ENCODE measurements at places on chromosomes 6 and 20.

DNA sequence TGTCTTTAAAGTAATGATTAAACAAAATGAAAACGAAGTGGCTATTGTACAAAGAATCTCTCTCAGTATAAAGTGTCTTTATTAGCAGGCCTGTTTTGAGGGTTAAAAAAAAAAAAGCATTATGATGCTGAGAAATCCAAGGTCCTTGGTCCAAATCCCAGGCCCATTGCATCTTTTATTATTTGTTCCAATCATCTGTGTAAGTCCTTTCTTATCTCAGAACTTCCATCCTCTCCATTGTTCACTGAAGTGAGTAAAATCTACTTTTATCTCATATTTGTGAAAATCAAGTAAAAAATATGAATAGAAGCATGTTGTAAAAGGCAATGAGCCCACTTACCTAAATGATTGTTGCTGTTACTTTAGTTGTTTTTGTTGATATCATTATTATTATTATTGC, 499.1 kb upstream of the JAG1 start:
- DNase-seq: no peak

DNA sequence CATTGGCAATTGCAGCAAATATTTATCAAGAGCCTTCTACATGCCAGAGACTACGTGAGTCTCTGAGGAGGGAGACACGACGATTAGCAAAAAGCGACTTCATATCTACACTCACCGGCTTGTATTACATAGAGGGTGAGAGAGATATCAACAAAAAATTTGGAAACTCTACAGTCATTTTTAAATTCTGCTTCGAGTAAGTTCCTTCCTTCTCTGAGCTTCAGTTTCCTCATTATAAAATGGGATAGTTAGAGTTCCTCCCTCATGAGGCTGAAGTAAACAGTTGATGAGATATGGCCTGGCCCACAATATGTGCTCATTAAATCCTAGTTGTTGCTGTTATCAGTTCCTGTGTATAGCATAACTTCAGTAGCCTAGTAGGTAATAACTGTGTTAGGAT, 64.1 kb upstream of the SIRPA start:
- DNase-seq: no peak

GRCh38 chr6:64233746-64234145, 598.1 kb downstream of the PHF3 start:
- DNase-seq: no peak

GRCh38 chr20:25418776-25419175, 11.3 kb downstream of the GINS1 start:
- no peak for DNase-seq

- DNase-seq: no peak
Observed at GRCh38 chr20:63956664-63957003, 418 bp upstream of the UCKL1 start.

- no peak for DNase-seq
Observed at GRCh38 chr6:159360306-159360705, 191.1 kb downstream of the FNDC1 start.

GRCh38 chr6:21214738-21215448, 378.7 kb upstream of the SOX4 start:
- no peak for DNase-seq

DNA sequence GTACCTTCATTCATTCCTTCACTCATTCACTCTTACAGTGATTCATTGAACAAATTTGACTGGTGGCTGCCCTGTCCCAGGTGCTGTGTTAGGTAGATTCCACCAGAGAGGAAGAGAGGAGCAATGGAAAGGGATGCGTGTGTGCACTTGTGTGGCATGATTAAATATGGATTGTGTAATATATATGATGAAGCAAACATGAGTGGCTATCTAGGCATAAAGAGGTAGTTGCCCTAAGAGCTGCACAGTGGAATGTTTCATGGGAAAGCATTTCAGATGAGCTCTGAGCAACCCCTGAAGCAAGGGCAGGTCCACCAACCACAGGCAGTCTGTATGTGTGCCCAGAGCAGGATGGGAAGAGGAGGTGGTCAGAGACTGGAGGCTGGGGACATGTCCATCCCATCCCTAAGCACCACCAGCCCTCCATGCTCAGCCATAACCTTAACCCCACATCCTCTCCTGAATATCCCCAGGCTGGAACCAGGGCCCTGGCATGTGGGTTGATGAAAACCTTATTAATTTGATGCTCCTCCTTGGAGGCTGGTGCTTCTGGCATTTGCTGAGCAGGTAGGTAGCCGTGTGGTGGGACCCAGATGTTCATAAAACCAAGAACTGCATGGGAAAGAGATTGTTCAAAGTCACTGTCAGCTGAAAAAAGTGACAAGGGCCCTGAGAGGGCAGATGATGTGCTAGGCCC, 226.2 kb downstream of the SYNDIG1 start:
- DNase-seq: no peak

DNA sequence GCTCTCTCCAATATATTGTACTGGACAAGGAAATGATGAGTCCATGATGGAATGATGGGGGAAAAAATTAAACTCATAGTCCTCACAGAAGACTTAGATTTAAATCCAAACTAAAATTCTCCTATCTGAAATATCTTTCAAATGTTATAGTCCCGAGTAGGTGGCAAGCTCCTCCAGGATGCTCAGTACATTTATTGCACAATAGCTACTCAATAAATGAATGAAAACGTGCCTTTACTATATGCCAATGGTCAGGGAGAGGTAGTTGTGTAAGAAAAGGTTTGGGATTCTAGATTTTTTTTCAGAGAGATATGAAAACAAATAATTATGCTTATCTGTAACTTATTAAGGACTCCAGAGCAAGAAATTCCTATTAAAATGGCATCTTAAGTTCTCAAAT, 32.8 kb downstream of the HS3ST5 start:
- no peak for DNase-seq

DNA sequence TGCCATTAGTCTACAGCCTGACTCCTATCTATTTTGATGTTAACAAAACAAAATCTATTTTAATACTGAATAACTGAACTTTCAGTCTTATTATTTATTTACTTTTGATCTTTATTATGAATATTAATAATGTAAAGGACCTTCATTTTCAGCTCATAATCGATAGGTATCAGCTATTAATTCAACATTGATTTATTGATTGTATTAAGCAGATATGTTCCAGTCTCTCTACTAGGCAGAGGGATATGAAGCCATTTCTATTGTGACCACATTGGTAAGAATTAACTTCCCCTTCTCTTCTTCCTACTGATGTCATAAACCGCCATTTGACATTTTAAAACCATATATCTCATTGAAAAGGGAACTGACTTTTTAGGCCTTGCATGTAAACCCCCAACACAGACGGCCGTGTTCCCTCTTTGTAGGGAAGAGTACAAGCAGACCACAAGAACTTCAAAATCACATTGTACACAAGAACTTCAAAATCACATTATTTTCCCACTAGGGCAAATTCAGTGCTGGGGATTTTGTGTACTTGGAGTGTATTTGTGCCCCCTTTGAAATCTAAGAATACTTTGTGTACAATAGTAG, 69.5 kb upstream of the FABP7 start:
- no peak for DNase-seq

- DNase-seq: no peak
Observed at GRCh38 chr20:47054945-47055344, 160.3 kb downstream of the EYA2 start.

DNA sequence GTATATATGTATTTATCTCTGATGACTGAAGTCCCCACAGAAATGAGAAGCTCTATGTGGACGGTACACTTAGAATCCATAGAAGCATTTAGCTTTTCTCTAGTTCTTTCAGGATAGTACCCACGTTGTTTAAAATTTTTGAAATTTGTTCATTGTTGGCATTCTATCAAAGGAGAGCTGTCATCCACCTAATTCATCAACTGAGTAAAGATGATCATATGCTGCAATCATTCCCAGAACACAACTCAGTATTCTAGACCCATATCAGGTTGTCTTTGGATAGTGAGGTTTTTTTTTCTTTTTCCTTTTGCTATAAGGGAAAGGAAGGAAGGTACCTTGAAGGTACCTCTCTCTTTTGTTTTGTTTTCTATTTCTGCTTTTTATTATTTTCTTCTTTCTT, 9.3 kb downstream of the SERAC1 start:
- DNase-seq: no peak
